ENCODE measurements at places on chromosomes 7 and 10. TPM values are rescaled to one million over a fixed set of nuclear protein-coding genes. Genes with fewer than 3 reads are reported as not detected.

DNA sequence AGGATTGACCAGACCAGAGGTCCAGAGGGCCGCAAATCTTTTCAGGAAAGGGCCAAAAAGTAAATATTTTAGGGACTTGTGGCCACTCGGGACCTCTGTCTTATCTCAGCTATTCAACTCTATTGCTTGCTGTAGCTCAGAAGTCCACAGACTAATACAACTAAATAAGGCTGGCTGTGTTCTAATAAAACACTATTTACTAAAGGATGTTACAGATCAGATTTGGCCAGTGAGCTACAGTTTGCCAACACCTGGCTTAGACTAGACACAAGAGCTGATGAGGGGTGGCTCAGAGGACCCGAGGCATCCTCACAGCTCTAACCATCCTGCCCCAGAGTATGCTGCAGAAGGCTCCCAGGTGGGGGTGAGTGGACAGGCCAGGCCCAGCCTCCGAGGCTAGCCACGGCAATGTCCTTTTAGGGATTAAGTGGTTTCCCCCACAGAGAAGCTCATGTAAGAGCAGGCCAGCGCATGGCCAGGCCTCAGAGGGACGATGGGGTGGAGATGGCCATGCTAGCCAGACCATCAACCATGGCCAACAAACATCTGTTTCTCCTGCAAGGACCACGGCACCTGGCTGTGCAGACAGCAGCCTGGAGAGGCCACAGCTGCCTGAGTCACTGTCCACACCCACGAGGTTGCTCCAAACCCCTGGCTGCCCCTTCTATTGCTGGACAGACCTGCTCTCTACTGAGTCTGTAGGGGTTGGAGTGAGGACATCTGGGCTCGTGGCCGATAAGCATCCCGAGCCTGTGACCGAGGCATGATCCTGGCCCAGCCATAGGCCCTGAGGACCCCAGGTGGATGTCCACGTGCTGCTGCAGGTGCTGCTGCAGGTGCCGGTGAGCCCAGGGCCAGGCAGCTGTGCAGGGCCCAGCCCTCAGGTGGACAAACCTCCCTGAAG is 76.5 kb downstream of the AFAP1L2 start:
- no peak for DNase-seq

DNA sequence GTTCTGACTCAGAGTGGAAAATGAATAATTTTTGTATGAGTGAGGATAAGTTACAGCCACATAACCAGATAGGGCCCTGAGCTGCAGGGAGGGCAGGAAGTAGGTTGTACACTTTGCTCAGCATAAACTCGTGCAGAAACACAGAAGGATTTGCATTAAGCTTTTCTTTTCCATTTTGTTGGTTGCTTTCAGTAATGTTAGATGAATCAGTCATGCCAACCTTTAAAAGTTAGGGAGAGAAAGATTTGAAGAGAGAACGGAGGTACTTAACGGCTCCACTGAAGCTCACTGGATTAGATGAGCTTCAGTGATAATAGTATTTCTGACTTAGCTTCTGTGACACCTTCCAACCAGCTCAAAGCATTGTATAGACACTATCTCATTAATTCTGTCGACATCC is 348.1 kb downstream of the GATA3 start:
- DNase-seq, result peak; percentile 83

- DNase-seq, result no peak
These were observed 37.2 kb downstream of the DLG5 start for GRCh38 chr10:77889277-77889903.

DNA sequence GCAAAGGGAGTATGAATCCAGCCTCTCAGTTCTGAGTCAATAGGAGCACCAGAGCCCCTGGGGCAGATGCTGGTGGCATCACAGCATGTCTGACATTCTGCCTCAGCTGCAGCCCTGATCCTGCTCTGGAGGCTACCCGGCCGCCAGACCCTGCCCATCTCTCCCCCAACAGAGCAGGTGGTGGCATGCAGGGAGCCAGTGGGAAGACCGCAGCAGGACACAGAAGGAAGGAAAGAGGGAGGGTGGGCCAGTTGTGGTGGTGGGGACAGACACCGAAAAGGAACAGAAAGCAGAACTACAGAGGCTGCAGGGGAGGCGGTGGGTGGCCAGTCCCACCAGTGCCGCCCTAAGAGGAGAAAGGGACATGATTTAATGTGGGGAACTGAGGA is 35.3 kb downstream of the BLNK start:
- no peak for DNase-seq

DNA sequence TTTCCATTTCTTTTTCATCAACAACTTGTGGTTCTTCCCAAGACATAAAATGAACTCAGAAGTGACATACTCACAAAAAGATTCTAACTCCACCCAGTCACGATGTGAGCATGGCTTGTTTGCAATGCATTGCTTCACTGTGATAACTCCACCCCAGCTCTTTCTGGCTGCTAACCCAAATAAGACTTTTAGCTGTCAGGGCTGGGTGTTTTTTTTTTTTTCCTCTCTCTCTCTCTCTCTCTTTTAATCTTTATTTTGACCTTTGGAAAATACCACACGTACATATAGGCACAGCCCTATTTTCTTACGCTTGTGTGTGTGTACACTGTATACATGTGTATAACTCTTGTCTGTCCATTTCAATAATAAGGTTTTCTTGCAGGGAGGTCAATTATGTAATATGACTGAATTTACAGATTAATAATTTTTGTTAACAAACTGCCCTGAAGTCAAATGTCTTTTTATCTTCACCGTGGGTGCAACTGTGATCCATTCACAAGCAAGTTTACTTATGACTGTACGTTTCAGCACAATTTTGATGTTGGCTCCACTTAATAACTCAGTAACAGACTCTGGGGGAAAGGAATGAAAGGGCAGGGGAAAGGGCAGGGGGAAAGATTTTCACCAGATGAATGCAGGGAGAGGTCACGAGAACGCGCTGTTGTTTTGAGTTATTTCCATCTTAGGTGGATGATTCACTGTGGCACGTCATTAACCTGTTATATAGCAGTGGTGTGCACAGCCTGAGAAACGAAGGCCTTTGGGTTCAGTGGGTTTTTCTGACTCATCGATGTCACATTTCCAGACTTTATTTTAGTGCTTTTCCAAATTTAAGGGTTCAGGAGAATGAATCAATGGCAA is 49.1 kb downstream of the APBB1IP start:
- DNase-seq, result peak; percentile 90

The SLC39A12 gene
- total RNA-seq, result not detected

- DNase-seq, result no peak
These were observed 243.8 kb upstream of the ETV1 start for GRCh38 chr7:14233076-14233867.

DNA sequence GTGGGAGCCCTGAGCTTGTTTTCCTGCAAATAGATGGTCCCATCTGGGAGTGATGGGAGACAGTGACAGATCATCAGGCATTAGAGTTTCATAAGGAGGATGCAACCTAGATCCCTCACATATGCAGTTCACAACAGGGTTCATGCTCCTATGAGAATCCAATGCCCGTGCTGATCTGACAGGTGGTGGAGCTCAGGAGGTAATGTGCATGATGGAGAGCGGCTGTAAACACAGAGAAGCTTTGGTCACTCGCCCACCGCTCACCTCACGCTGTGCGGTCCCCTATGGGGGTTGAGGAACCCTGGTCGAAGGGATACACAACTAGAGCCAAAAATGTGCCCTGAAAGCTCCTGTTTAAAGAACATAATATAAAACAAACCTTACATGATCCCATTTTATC is 88.5 kb upstream of the CREB5 start:
- DNase-seq, result no peak

The ANKRD7 gene
- total RNA-seq, result not detected

DNA sequence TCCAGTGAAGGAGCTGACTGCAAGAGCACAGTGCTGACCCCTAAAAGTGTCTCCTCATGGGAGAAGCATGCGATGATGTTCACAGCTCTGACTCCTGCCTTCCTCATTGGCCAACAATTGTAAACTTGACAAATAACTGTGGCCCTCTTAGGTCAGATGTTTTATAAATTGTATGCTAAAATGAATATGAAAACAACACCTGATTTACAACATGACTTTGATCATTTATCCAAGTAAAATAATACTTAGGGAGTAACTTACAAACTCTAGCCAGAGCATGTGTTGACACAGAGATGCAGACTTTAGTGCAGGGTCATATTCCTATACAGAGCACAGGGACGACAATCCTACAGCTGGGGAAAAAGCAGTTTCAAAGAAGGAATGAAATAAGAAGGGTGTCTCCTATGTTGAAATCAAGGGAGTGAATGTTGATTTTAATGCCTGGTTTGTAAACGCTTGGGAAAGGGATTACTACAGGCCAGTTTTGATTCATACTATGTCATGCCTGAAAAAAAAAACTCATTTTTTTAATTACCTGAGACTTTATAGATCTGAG is 391.4 kb upstream of the AKR1E2 start:
- no peak for DNase-seq

The CALHM3 gene
- not detected for total RNA-seq
